ENCODE measurements at places on chromosomes 12 and 14. TPM values are rescaled to one million over a fixed set of nuclear protein-coding genes. Genes with fewer than 3 reads are reported as not detected.
A peak's percentile ranks its signal among the peaks of the same experiment; 100 is the strongest.

APOF gene
- total RNA-seq, result not detected

RIPK3 gene
- 27.9 TPM for total RNA-seq

DNA sequence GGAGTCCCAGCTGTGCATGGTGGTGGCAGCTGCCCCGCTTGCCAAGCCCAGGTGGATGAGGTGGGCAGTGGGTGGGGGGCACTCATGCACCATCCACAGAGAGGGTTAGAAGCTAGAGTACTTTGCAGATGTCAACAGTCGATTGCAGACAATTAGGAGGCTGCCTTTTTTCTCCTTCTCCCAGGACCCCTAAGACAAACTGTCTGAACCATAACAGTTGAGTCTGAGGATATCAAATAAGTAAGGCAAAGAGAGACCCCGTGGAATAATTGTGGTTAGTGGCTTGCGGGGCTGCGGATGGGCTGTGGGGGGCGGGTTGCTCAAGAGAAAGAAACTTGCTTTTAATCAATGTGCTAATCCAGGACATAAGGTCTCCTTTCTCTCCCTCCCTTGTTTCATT, 926.2 kb downstream of the VRK1 start:
- no peaks in the 10 kb centered on the region for H3K27me3 ChIP-seq
- DNase-seq, result no peak
- H3K27ac ChIP-seq, result no peak overlapping the region
- peaks cover 3% of the 10 kb centered on the region for H3K4me1 ChIP-seq

DNA sequence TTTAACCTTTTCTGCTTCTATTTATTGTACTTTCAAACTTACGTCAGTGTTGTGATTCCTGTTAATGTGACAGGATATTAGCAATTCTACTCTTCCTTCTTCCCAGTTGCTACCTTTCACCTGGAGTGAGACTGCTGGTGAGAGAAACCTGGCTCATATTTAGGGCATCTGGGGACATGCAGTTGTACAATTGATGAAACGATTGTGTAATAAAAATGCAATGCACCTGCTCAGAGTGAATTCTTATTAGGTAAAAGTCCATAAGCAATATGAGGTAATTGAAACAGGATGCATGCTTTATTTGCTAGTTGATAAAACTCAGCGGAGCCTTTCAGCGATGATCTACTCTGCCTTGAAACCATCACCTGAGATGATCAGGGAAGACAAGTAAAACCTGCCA, 116.1 kb upstream of the FBXO33 start:
- no peaks in the 10 kb centered on the region for H3K4me1 ChIP-seq
- H3K27ac ChIP-seq, result no peak overlapping the region
- no peaks in the 10 kb centered on the region for H3K27me3 ChIP-seq
- H3K36me3 ChIP-seq, result no peaks in the 10 kb centered on the region
- no peak for DNase-seq
- no peak overlapping the region for H3K4me3 ChIP-seq

DYNLL1 gene
- total RNA-seq, result 285 TPM

VRTN gene
- total RNA-seq, result not detected

CCDC175 gene
- total RNA-seq, result 1.0 TPM

DNA sequence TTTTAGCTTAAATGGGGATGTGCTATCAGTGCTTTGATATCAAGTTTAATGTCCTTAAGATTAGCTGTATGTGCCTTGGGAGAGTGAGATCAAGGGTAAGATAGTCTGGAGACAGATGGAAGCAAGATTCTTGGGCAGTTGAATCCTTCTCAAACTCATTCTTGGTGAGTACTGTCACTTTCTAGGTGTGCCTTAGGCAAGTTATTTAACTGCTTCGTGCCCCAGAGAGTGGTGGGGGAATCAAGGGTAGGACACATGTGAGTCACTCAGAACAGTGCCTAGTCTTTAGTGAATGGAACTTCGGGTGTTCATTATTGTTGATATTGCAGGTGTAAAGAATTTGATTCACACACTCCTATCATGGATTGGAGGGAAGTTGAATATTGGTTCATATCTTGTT, 803.7 kb downstream of the DIO2 start:
- no peak for DNase-seq
- H3K27ac ChIP-seq, result no peak overlapping the region
- no peaks in the 10 kb centered on the region for H3K36me3 ChIP-seq

- no peak overlapping the region for H3K27ac ChIP-seq
- no peaks in the 10 kb centered on the region for H3K27me3 ChIP-seq
- H3K36me3 ChIP-seq, result no peaks in the 10 kb centered on the region
- DNase-seq, result no peak
- no peak overlapping the region for H3K4me3 ChIP-seq
Observed at GRCh38 chr12:69972136-69972535, 147.1 kb downstream of the MYRFL start.

C14orf39 gene
- total RNA-seq, result not detected

IFNG-AS1 gene
- total RNA-seq, result not detected

DNA sequence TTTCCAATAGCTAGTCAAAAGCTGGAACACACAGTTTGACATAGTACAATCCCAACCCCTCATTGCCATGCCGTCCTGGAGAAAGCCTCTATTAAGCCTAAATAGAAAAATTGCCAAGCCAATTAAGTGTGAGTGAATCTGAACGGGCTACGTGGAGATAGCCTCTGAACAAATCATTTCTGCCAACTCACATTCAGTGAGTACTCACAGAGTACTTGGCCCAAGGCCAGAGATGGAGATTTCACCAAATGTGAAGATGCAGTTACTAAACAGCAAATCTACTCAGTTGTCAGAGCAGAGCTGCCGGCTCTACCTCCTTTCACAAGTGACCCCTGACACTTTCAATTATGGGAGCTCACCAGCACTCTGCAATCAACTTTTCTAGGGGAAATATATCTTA, 350.0 kb downstream of the GALC start:
- no peaks in the 10 kb centered on the region for H3K36me3 ChIP-seq
- no peaks in the 10 kb centered on the region for H3K27me3 ChIP-seq
- H3K4me1 ChIP-seq, result no peaks in the 10 kb centered on the region

IL22 gene
- not detected for total RNA-seq

DNA sequence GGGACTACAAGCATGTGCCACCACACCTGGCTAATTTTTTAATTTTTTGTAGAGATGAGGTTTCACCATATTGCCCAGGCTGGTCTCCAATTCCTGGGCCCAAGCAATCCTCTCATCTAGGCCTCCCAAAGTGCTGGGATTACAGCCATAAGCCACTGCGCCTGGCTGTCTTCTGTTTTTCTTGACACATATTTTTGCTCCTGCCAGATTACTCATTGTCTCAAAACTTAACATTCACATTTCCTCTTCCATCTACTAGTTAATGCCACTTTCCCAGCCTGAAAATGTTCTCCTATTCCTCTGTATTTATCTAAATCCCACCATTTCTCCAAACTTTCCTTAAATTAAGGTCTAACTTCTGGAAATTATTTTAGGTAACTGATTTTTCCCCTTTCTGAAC, 36.2 kb upstream of the KCNH3 start:
- H3K4me3 ChIP-seq, result no peak overlapping the region
- DNase-seq, result no peak
- no peak overlapping the region for H3K27ac ChIP-seq
- H3K27me3 ChIP-seq, result no peaks in the 10 kb centered on the region
- H3K36me3 ChIP-seq, result peaks cover 17% of the 10 kb centered on the region

DNA sequence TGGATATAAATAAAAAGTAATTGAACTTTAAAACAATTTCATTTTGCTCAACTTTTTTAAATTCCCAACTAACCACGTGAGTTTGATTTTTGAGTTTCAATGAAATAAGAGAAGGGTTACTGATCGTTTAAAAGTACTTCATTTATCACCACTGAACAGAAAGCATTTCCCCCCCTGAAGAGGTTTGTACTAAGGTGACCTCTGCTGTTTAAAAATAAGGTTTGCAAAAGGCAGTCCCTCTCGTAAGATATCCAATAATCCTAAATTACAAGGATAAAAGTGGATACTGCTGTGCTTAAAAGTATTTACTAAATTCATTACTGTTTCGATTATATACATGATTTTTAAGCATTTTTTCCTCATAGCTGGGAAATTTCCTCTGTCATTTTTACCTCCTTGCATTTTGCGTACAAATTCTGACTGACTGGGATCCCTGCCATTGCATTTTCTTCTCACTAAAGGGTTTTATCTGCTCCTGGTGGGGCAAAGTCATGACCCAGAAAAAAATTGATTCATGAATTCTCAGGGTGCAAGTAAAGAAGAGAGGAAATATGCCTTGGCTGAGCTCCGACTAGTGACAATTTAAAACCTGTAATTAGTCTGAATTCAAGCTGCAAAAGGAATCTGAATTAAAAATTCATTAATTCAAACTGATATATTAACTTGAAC, 463.8 kb downstream of the PRKD1 start:
- no peaks in the 10 kb centered on the region for H3K36me3 ChIP-seq
- no peak overlapping the region for H3K27ac ChIP-seq
- no peaks in the 10 kb centered on the region for H3K4me1 ChIP-seq
- no peak for DNase-seq

DNA sequence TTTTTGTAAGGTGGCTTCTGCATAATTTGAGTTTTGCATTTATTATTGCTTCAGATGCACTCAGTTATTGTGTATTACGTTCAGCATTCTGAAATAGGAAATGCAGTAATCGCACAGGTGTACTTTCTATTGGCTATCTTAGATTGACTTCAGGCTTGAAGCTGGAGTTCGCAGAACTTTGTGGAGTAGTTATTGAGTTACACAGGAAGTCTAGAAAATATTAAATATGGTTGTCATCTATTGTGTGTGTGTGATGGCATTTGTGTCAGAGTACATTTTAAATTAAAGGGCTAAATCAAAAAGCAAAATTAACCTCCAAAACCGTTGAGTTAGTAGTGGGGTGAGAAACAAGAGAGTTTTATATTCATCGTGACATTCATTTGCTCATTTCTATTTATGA, 2.7 kb downstream of the ARID2 start:
- H3K27me3 ChIP-seq, result no peaks in the 10 kb centered on the region
- no peaks in the 10 kb centered on the region for H3K36me3 ChIP-seq
- peak overlapping the region; percentile 97 for H3K27ac ChIP-seq
- peaks cover 36% of the 10 kb centered on the region for H3K4me1 ChIP-seq
- DNase-seq, result no peak

DNA sequence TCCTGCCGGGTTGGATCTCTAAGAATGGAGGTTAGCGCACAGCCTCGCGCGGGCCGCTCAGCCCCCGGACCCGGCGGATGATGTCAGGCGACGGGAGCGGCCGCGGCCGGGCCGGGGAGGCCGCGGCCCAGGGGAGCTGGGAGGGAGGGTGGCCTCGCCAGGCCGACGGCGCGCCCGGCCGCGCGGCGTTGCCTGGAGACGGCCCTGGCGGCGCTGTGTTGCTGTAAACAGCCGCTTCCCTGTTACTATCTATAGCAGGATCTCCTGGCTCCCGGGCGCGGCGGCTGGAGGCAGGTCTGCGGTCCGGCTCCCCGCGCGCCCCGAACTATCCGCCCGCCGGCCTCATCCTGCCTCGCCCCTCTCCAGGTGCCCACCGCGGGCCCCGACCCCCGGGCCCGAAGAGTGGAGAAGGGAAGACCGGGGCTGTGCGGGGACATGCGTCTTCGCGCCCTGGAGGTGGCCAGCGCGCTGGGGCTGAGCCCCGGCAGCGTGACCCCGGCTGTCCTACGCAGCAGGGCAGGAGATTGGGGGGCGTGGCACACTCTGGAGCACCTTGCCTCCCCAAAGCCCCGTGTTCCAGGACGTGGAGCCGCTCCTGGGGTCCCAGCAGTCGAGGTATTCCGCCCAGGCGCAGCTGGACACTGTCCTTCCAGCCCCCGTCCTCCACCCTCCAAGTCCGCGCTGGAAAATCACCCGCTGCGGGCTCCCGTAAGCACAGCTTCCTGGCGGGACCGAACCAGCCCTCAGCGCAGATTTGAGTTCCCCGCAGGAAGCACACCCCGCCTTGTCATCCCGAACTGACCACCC, 1.4 kb upstream of the FOS start:
- H3K4me3 ChIP-seq, result peak overlapping the region; percentile 90
- peak; percentile 96 for DNase-seq
- peak overlapping the region; percentile 100 for H3K27ac ChIP-seq
- H3K4me1 ChIP-seq, result peaks cover 59% of the 10 kb centered on the region

DNA sequence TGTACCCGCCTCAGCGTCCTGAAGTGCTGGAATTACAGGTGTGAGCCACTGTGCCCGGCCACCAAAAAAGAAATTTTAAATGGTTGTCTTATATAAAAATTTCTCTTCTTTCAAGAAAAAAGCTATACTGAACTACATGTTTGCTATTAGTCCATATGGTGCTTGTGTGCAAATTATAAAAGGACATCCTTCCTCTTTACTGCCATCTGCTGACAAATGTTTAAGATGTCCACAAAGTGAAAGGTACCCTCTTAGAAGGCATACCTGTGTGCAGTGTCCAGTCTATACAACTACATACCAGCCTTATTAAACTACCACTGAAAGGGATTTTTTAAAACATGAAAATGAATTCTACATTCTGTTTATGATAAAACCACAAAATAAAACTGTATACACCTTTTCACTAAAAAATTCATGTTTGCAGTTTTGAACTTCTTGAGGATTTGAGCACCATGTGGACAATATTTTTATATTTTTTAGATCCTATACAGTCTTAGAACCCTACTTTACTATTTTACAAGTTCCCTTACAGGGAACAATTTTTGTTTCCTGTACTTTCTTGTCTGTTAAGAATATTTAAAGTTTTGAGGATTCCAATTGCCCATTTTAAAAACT, 32.8 kb upstream of the TOMM20L start:
- H3K4me3 ChIP-seq, result no peak overlapping the region
- DNase-seq, result no peak
- no peaks in the 10 kb centered on the region for H3K4me1 ChIP-seq
- H3K27ac ChIP-seq, result no peak overlapping the region
- no peaks in the 10 kb centered on the region for H3K27me3 ChIP-seq

GRCh38 chr14:63460680-63461369, 82.4 kb downstream of the PPP2R5E start:
- no peaks in the 10 kb centered on the region for H3K36me3 ChIP-seq
- DNase-seq, result no peak
- H3K27me3 ChIP-seq, result no peaks in the 10 kb centered on the region
- no peak overlapping the region for H3K27ac ChIP-seq

GRCh38 chr12:113932381-113933196, 33.5 kb downstream of the RBM19 start:
- H3K36me3 ChIP-seq, result peaks cover 70% of the 10 kb centered on the region
- H3K27me3 ChIP-seq, result no peaks in the 10 kb centered on the region
- H3K4me3 ChIP-seq, result no peak overlapping the region
- H3K4me1 ChIP-seq, result no peaks in the 10 kb centered on the region
- no peak for DNase-seq
- no peak overlapping the region for H3K27ac ChIP-seq

DNA sequence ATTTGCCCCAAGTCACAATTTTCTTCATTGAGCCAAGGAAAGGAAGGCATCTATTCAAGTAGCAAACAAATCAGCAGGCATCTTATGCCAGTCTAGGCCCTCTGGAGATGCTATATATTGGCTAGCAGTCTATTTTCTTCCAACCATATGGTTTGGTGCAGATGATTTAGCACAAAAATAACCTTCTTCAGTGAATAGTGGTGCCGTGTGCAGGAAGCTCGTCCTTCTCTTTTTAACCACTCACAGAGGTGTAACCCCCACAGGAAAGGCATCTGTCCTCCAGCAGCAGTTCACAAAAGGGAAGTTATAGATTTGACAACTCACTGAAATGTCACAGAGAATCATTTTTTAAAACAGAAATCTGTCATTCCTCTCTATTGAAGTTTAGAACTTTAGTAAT, 445.7 kb upstream of the SYT1 start:
- H3K27ac ChIP-seq, result no peak overlapping the region
- H3K27me3 ChIP-seq, result no peaks in the 10 kb centered on the region
- H3K36me3 ChIP-seq, result no peaks in the 10 kb centered on the region

Data from lower lobe of right lung (tissue), 2 donors.